ENCODE measurements at places on chromosomes 13 and 19.

DNA sequence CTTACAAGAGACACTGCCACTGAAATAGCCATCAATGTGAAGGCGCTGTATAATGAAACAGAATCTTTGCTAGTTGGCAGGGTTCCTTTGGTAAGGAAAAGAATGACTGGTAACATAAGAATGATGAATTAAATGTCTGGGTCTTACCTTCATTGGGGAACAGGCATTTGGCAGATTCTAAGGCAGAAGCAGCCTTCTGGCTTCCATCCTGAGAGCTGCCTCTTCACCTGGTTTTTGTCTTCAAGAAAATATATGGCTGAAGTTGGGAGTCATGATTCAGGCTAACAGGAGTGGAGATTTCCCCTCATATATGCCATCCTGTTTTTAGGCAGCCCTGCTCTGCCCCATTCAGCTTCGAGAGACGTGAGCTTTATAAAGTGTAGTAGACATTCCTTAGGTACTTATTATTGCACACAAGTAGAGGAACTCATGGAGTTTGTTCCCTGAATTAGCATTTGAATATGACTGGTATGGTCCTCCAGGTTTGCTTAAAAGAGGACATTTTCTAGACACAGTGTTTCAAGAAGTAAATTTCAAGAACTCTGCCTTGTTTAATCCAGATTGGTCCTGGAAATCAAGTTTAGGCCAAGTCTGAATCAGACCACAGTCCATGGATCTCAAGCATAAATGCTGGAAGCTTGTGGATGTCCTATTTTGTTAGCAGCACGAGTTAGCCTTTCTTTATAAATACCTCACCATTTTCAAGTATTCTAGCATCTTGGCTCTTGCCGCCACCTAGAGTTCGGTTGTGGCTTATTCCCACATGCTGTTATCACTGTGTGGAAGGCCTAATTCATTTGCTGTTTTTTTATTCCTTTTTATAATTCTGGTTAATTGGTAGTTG, 56.2 kb upstream of the AKAP11 start:
- DNase-seq = no peak

GRCh38 chr19:36604656-36605100, 435 bp upstream of the ZNF382 start:
- peak; percentile 87 for DNase-seq

DNA sequence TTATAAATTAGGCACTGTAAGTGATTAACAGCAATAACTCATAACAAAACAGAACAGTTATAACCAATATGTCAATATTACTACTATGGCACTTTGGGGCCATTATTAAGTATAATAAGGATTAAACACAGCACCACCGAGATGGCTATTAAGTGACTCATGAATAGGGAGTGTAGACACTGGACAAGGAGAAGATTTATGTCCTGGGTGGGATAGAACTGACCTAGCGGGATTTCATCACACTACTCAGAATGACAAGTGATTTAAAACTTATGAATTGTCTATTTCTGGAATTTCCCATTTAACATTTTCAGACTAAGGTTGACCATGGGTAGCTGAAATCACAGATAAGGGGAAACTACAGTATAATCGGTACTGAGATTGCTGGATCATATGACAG, 79.0 kb upstream of the SLC7A1 start:
- DNase-seq = no peak

- DNase-seq = no peak
Observed at GRCh38 chr19:56156768-56157167, 15.7 kb downstream of the ZNF444 start.

DNA sequence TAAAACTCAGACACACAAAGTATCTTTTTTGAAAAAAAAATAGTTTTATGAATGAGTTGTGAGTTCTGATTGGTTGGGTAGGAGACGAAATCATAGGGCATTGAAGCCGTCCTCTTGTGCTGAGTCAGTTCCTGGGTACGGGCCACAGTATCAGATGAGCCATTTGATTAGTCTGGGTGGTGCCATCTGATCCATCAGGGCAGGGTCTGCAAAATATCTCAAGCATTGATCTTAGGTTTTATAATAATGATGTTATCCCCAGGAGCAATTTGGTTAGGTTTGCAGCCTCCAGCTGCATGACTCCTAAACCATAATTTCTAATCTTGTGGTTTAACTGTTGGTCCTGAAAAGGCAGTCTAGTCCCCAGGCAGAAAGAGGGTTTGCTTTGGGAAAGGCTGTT, 1310.6 kb downstream of the SLITRK1 start:
- no peak for DNase-seq

- DNase-seq = no peak
Observed at GRCh38 chr13:76830805-76831204, 55.4 kb downstream of the KCTD12 start.

DNA sequence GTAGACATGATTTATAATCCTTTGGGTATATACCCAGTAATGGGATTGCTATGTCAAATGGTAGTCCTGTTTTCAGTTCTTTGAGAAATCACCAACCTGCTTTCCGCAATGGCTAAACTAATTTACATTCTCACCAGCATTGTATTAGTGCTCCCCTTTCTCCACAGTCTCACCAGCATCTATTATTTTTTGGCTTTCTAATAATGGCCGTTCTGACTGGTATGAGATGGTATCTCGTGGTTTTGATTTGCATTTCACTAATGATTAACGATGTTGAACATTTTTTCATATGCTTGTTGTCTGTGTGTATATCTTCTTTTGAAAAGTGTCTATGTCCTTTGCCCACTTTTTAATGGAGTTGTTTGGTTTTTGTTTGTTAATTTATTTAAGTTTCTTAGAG, 165.1 kb downstream of the PDS5B start:
- no peak for DNase-seq

- no peak for DNase-seq
Observed at GRCh38 chr19:30890033-30890432, 459.2 kb downstream of the TSHZ3 start.

- no peak for DNase-seq
Observed at GRCh38 chr19:483332-484072, 12.8 kb upstream of the MADCAM1 start.

- no peak for DNase-seq
Observed at GRCh38 chr13:93700115-93700514, 473.5 kb downstream of the GPC6 start.

GRCh38 chr19:52670046-52670445, 31.9 kb upstream of the ZNF83 start:
- no peak for DNase-seq

- no peak for DNase-seq
Observed at GRCh38 chr13:92460479-92460878, 766.1 kb upstream of the GPC6 start.

- no peak for DNase-seq
Observed at GRCh38 chr13:107742544-107742943, 472.8 kb downstream of the LIG4 start.

DNA sequence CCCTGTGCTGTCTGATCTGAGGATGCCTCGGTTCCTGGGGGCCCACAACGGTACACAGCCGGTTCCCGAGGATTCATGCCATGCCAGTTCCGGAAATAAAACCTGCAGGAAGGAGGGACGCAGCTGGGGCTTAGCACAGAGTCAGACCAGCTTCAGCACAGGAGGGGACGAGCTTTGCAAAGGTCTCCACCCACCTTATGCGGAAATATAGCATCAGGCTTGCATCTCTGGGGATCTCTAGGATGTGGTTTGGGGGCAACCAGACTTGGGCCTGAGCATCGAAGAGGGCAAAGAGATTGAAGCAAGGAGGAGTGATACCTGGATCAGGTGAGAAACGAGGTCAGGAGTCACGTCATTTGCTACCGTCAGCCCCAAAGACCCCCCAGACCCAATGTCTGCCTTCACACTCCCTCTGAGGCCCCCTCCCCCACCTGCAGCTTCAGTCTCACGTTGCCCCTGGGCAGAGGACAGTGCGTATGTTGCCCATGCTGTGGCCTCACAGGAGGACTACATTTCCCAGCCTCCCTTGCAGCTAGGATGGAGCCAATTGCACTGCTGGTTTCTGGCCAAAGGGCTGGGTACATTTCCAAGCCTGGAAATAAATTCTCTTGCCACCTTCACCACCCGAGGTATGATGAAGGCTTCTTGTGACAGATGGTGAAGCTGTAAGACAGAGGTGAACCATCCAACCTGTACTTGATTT, 12.1 kb downstream of the TYK2 start:
- no peak for DNase-seq

DNA sequence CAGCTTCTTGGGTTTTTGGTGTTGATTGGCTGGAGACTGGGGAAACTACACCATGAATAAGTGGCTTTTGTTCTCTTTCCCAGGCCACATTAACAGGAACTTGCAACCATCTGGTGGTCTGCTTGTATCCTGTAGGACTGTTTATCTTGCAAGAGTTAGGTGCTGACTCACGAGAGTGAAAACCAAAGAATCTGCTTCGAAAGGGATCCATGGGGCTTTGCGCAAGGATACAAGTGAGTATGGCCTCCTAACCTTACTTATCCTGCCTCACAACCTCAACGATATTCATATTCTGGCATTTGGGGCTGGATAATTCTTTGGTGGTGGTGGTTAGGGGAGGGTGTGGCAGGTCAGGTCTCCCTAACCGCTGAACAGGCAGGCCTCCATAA, 4.7 kb upstream of the SIGLECL1 start:
- no peak for DNase-seq

- no peak for DNase-seq
Observed at GRCh38 chr19:55362174-55362989, 678 bp downstream of the GARIN5B start.

DNA sequence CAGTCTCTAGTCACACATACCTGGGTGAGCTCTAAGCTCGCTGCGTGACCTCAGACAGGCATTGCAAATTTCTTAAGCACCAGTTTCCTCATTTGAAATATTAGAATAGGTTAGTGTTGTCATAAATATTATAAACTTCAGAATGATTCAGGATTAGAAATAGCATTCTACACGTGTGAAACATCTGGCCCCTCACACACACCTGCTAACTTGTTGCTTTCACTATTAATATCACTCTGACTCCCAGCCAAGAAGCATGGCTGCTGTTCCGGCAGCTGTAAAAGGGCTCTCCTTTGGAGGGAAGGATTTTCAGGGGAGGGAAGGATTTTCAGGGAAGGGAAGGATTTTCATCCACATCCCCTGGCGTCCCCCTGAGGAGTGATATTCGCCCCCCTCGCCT, 161.3 kb upstream of the GPR12 start:
- DNase-seq = no peak

DNA sequence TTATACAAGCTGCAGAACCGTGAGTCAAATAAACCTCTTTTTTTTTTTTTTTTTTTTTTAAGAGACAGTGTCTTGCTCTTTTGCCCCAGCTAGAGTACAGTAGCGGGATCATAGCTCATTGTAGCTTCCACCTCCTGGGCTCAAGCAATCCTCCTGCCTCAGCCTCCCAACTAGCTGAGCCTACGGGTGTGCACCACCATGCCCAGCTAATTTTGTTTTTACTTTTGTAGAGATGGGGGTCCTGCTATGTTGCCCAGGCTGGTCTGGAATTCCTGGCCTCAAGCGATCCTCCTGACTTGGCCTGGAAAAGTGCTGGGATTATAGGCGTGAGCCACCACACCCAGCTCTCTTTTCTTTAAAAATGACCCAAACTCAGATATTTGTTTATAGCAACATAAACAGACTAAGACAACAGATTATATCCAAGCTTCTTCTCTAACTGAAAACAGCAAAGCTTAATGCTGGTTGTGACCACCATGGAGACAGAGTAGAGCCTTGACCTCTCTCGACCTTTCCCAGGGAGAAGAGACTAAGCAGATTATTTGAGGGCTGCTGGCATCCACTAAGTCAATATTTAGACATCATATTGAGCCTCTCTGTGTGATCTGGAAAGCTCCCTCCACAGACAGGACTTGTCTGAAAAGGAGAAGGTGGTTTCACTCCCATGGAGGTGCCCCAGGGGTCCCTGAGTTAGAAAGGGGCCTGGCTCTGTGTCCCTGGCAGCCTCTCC, 150.0 kb downstream of the KCTD15 start:
- no peak for DNase-seq

- DNase-seq = no peak
Observed at GRCh38 chr19:36377541-36378178, 1.3 kb downstream of the ZFP14 start.

DNA sequence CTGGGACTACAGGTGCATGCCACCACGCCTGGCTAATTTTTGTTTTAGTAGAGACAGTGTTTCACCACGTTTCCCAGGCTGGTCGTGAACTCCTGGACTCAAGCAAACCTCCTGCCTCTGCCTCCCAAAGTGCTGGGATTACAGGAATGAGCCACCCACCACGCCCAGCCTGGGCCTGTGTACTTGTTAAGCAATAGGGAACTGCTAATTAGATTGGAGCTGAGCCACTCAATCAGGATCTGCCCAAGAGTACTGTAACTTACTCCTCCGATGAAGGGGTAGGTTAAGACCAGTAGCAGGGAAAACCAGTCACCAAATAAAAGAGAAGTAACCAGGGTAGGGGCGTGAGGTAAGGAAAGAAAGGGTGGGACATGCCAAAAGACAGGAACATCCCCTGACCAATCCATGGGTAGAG, 2.3 kb downstream of the DDX39A start:
- DNase-seq = no peak

- peak; percentile 55 for DNase-seq
Observed at GRCh38 chr19:42270346-42271044, 1.4 kb downstream of the CIC start.

DNA sequence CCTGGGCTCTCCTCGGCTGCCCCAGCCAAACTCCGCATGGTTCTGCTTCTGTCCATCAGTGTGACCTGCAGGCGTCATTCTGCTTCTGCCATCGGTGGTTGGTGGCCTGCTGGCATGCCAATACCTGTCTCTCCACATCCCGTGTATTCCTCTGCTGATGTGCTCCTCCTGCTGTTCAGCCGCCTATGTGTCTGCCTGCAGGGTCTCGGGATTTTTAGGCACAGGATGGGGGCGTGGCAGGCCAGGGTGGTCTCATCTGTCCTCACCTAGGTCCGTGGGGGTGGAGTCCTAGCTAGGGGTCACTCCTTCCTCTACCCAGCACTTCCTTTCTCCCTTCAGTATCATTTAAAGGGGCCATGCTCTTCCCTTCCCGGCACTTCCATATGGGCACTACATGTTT, 33.0 kb upstream of the SGCG start:
- no peak for DNase-seq

DNA sequence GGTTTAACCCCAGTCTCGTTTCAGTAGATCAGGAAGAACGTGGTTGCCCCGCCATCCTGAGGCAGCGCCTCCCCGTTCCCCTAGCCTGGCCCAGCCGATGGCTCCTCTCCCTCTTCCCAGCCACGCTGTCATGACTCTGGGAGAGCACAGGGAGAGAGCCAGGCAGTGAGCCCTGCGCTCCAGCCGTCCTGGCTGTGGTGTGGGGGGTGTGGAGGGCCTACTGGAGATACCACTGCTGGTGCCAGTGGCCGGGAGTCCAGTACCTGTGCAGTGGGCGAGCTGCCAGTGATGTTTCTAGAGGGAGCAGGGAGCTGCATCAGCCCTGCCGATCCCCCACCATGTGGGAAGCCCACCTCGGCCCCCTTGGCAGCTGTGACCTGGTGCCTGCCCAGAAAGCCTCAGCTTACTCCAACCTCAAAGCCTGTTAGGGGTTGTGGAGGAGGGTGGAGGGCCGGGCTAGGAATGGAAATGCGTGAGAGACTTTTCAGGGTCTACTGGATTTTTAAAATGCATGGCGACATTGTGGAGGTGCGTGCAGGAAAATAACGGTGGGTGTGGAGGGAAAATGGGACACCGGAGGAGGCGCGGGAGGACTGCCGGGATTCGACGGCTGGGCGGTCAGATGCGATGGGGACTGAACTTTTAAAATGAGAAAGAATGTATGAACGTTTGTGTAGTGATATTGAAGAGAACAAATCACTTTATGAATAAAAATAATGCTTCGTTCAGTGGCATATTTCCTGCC, 4.9 kb downstream of the TEX29 start:
- DNase-seq = no peak
